NCI-H2227 treated with DMSO at 0.1 percent for 48 hours (cell line): ENCODE measurements at places on chromosomes 16 and 17.

DNA sequence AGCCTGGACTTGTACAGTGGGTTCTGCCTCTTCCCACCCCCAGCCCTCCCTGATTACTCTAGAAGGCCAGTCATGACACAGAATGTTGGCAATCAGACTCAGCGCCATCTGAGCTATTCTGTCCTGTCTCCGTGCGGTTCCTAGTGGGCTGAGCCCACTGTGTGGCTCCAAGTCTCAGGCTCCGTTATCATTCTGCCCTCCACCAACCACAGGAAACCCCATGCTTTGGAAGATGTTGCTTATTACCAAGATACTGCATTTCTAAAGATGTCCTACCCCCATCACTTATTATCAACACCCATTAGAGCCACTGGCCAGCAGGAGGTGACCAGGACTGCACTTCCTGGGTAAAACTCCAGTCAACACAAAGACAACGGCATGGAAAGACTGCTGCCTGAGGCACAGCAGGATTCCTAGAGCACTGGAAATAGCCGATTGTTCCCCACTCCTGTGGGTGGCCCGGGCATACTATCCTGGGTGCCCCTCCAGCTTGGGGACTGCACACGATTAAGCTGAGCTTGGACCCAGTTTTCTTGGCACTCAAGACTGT is 133.6 kb downstream of the AATF start:
- DNase-seq, result no peak

DNA sequence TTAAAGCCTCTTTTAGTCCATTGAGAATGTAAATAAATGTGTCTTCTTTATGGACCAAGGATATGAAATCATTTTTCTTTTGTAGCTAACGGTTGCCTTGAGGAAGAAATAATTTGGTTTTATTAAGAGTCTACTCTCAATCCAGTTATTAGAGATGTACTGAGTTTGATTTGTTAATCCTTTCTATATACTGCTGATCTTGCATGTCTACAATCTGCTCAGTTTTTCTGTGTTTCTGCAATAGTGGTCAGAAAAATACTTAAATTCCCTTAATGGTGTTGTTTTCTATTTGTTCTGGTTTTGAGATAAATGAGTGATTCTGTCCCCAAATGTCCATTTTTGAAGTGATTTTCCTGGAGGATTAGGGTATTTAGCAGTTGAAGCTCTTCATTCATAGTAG is 54.9 kb downstream of the CYLD start:
- DNase-seq, result no peak

- DNase-seq, result no peak
Observed at GRCh38 chr17:28057731-28058246, 15.3 kb downstream of the NLK start.

- no peak for DNase-seq
Observed at GRCh38 chr17:76723812-76724211, 2.6 kb downstream of the JMJD6 start.

DNA sequence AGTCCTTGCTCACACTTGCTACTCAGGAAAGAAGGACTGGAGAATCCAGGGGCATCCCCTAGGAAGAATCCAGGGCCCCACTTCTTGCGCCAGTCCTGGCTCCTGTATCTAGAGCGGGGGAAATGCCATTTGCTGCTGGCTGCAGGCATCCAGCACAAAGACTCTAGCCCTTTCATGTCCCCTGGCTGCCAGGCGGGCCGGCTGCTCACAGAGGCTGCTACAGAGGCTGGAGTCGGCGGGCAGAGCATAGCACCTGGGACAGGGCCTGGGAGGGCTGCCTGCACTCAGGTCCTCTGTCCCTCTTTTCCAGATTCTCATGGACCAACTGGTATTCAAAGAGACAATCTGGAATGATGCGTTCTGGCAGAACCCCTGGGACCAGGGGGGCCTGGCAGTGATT is 13.8 kb downstream of the SMIM5 start:
- DNase-seq, result no peak
